ENCODE measurements at places on chromosomes 13 and 19.

DNA sequence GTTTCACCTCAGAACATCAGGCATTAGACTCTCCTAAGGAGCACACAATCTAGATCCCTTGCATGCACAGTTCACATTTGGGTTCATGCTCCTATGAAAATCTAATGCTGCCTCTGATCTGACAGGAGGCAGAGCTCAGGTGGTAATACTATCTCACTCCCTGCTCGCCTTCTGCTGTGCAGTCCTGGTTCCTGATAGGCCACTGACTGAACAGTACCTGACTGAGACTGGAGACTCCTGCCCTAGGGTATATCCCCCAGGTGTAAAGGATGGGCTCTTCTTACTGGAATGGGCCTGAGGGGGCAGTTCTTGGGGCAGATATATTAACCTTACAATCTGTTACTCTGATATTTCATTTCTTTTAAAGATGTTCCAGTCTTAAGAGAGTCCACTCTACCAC, 6.3 kb downstream of the OBI1 start:
- no peak for DNase-seq

DNA sequence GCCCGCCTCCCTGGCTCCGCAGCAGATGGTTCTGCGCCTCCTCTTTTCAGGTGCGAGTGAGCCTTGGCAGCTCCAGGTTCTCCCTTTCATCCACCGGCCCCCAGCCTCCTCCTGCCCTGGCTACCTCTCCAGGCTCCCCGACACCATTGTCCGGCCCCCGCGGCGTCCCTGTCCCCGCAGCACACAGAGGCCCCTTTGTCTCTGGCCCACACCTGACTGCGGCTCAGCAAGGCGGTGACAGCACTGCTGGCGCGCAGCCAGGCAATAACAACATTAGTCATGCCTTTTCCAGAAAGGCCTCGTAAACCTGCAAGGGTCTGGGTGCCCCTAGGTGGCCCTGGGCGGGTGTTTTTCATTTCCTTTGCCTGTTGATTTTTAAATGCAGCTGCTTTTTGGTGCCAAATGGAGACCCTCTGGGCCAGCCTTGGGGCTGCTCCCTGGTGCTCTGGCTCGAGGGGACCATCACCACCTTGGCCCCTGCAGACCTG, 73.2 kb upstream of the MEDAG start:
- peak; percentile 44 for DNase-seq

DNA sequence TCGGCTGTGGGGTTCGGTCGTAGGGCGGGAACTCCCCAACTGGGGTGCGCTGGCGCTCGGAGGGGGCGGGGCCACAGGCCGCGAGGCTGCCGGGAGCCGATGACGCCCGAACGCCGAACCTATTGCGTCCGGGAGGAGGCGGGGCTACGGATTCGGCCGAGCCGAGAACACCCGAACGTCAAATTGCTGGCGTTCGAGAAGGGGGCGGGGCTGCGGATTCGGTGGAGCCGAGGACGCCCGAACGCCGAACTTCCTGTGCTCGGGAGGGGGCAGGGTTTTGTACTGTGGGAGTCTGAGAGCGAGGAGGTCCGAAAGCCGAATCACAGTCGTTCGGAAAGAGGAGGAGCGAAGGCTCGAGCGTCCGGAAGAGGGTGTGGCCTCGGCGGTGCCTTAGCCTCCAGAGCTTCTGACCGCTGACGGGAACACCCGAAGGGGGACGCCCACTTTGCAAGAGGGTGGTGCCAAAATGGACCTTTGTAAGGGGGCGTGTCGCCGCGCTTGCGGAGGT, 551 bp upstream of the TSEN34 start:
- DNase-seq: peak; percentile 97

GRCh38 chr19:5922161-5922545, 8.1 kb downstream of the CAPS start:
- DNase-seq: no peak

GRCh38 chr19:16586477-16586871, 14.3 kb upstream of the SLC35E1 start:
- DNase-seq: no peak

DNA sequence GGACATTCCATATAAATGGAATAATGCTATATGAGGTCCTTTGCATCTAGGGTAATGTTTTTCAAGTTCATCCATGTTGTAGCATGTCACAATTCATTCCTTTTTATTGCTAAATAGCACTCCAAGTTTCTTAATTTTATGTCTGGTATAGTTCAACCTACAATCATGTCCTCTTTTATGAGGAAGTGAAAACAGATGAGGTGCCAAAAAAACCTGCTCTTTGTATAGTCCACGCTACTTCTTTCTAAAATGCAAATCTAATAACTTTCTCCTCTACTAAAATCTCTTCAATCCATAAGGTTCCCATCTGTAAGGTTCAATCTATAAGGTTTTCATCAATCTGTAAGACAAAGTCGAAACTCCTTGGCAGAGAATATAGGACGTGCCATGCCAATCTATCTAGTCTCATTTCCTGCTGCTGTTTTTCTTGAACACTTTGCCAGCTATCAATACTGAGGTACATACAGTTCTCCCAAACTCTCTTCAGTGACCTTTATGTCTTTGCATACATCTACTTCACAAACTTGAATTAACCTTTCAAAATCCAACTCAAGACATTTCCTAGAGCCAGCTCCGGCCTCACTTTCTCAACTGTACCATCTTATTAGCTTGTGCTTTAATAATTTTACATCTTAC, 33.7 kb downstream of the INTS6 start:
- no peak for DNase-seq

GRCh38 chr19:41328842-41329225, 18.9 kb downstream of the CCDC97 start:
- peak; percentile 72 for DNase-seq

DNA sequence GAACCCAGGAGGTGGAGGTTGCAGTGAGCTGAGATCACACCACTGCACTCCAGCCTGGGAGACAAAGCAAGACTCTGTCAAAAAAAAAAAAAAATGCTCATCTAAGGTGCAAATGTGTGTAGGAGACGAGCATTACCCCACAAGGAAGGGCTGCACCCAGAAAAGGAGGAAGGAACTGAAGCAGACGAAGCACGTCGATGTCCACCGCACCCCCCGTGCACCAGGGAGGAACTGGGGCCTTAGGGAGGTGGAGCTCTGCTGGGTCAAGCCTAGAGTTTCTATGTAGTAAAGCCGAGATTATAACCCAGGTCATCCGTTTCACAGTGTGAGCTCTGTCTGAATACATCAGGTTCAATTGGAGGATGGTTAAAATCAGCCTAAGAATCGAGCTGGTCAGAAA, 1.1 kb downstream of the VSTM1 start:
- DNase-seq: peak; percentile 77

DNA sequence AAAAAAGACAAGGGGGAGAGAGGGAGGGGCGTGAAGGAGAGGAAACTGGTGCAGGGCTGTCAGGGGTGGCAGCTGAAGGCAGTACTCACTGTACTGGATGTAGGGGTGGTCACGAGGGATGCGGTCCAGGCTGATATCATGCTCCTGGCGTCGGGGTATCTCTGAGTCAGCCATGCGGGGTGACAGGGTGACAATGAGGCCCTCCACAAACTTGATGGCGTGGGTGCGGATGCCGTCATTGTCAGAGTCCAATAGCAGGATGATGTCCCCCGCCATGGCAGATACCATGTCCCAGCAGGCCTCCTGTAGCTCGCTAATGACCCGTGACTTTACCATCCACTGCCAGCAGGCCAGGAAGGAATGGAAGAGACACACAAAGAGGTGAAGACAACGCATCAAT, 15.3 kb downstream of the SYMPK start:
- DNase-seq: no peak

DNA sequence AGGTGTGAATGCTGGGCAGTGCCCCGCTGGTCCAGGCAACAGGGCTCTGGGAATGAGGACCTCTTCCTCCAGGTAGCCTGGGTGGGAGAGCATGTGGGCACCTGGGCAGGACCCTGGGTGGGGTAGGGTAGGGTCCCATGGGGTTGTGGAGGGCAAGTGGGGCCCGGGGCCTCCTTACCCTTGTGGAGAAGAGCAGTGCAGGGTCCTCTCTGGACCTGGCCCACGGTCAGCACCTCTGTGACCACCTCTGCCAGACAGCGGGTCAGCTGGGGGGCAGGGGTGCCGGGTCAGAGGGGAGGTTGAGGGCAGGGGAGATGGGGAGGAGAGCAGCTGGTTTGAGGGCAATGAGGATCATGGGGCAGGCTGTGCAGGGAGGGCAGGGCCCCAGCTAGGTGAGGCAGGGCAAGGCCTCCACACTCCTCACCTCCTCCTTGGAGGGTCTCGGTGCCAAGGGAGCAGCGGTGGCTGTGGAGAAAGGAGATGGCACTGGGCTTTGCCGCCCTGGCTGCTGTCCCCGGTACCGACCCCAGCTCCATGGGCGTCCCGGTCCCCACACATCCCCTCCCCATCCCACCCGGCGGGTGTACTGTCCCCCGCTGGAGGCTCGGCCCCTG, 491 bp downstream of the CCER2 start:
- no peak for DNase-seq

DNA sequence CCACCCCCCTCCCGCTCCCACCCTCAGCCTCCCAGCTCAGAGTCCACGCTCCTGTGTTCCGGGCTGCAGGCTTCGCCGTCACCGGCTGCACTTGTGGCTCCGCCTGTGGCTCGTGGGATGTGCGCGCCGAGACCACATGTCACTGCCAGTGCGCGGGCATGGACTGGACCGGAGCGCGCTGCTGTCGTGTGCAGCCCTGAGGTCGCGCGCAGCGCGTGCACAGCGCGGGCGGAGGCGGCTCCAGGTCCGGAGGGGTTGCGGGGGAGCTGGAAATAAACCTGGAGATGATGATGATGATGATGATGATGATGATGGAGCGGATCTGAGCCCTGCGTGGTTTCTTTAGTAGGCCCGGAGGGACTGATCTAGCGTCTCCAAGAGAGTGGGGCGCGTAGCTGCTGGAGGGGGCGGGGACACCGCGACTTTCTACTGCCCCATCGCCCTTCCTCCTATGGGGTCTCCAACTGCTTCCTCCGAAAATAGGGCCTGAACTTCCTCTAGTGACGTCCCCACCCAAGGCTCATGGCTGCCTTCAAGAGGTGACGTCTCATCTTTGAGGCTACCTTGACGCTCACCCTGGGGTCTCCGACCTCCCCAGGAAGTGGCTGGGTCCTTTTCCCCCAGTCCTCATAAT, 1.4 kb downstream of the RETN start:
- peak; percentile 89 for DNase-seq

DNA sequence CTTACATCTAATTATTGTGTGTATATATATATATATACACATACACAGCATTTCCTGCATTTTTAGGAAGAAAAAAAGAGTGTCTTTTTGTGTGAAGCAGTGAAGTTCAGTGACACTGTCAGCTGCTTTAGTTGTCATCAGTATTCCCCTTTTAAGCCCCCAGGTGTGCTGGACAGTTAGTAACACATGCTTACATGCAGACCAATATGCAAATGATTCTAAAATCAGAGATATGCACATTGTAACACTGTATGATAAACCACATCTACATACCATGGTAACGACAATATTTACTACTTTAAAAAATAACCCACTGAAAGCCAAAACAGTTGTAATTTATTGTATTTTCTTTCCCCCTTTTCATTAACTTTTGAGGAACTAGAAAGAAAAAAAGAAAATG, 16.8 kb downstream of the LHFPL6 start:
- no peak for DNase-seq

- DNase-seq: no peak
Observed at GRCh38 chr13:67827992-67828391, 597.9 kb upstream of the PCDH9 start.

GRCh38 chr19:16175954-16176353, 2.6 kb upstream of the CIB3 start:
- no peak for DNase-seq

DNA sequence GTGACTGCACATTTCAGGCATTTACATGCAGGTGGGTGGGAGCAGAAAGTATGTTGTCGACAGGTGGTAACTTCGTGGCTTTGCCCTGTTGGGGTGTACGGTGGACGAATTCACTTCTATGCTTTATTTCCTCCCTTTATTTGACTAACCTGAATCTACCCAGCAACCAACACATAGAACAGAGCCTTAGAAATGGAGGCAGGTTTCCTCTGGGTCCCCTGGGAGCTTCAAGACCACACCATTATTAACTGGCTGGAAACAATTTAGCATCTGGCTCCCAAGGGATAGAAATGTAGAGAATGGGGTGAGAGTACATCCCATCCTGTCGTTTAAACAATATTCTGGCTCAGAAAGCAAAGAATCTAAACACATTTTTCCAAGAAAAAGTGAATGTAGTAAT, 244.4 kb downstream of the DLEU7 start:
- DNase-seq: no peak

- peak; percentile 61 for DNase-seq
Observed at GRCh38 chr13:111187960-111188541, 72.9 kb downstream of the ARHGEF7 start.

DNA sequence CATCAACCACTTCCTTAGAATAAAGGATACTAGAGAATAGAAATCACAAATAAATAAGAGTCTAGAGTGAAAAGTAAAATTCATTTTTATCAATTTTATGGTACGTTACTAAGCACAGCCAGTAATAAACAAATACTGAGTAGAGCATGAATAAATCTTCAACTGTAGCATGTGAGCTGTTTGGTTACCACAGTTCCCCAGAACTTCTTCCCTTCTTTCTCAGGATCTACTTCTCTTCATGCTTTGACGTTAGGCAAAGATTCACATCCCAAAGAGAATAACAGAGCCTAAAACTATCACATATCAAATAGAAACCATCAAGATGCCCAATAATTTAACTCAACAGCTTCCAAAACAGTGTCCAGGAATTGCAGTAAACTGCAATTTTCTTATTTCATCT, 7.4 kb downstream of the RUBCNL start:
- DNase-seq: no peak

DNA sequence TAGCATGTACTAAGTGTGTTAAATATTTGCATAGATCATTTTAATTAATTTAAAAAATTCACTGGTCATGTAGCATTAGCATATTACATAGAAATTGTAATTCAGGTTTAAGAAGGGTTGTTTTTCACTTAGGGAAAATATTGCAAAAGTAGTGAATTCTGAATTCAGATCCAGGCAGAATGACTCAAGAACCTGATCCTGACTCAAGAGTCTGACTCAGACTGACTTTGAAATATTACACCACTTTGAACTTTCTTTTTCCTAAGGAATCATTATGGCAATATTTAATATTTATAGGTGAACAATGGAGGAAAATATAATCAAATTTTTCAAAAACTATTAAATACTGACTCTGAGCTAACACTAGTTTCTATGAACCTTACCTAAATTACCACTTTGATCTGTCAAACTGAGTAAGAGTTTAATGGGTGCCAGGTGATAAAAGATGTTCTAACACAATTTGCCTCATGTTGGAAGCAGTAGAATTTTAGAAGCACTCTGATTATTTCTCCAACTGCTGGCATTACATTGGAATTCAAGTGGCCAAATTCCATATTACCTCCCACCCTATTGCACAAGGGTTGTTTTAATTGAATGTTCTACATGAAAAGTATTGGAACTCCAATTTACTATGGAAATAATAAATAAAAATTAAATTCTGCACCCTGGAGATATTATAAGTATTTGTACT, 261.6 kb downstream of the SLITRK1 start:
- no peak for DNase-seq

GRCh38 chr19:9431475-9431874, 3.9 kb downstream of the ZNF266 start:
- DNase-seq: peak; percentile 89

DNA sequence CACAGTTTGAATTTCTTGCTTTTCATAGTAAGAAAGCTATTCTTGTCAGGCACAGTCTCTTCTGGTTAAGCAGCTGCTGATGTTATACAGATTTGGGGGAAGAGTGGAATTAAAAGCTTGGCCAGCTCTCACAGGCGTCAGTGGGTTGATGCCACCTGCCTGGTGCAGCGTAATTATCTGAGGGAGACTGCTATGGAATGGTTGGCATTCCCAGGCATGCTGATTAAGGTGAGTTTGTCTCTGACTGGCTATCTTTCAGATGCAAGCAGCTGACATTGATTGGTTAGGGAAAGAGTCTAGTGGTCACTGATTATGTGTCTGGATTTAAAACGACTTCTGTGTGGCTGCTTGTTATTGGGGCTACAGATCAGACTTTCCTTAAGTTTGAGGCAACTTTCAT, 948.4 kb downstream of the UQCRFS1 start:
- no peak for DNase-seq
